ENCODE measurements at places on chromosomes 11 and 22.

- DNase-seq: no peak
These were observed 648.2 kb downstream of the FAM181B start for GRCh38 chr11:82085493-82085892.

- no peak for DNase-seq
These were observed 739.8 kb downstream of the OPCML start for GRCh38 chr11:132792341-132793140.

DNA sequence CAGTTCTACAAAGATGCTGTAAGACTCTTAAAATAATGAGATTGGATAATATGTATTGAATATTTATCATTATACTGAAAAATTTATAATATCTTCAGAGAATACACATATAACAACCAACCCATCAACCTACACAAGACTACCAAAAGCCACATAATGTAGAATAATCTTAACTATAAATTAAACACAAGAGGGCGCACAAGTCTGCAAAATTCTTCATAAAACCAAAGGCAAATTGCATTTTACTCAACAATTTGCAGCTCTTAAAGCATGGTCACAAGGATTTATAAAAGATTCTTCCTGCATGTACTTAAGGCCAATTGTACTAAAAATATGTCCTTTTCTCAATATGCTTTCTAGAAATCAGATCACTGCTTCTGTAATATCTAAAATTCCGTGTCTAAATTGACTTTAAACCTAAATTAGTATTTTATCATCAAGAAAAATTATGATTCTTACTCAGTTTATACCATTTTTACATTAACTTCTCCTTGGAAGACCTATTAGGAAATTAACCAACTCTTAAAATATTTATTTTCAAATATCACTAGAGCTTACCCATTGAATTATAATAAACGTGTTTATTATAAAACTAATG is 79.0 kb downstream of the TTC28 start:
- peak; percentile 71 for DNase-seq

DNA sequence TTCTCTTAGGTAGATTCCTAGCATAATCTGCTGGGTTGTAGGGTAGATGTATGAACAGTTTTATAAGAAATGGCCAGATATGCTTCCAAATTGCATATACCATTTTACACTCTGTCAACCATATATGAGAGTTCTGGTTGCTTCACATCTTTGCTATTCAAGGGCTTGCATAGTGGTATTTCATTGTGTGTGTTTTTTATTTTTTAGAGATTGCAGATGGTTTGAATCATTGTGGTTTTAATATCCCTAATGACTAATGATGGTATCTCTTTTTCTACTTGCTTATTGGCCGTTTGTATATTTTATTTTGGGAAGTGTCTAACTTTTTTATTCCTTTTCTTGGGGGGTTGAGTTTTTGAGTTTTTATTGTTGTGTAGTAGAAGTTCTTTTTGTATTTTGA is 26.9 kb downstream of the RNF214 start:
- no peak for DNase-seq

DNA sequence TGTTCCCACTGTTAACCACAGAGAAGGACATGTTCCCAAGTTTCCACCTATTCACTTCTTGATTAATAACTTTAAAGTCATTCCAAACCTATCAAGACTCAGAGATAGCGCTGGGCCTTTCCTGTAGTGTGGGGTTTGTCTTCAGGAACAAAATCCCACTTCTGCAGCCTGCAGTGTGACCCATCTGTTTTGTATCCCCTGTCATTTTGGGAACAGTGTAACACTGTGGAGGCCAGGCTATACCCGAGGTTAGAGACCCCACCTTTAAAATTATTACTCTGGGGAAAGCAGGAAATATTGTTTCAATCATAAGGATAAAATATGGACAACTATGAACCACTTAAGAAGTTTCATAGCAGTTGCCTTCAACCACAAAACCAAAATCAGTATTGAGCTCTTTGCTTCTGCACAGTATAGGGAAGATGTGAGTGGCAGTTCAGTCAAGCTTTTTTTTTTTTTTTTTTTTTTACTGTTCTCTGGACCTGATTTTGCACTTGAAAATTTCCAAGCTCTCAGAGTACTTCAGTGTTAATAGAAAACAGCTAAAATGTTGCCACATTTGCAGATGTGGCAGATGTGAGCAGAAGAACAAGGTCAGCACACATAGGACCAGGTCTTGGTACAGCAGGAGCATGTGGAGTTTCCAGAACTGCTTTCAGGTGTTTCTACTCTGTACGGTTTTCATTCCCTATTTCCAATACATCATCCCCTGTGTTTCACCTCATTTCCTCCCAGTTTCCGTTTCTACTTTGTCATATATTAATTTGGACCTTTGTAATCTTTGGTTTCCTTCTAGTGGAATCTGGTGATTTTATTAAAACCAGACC is 121.5 kb downstream of the MAML2 start:
- no peak for DNase-seq

GRCh38 chr11:456533-456932 is 6.5 kb downstream of the PTDSS2 start:
- no peak for DNase-seq

DNA sequence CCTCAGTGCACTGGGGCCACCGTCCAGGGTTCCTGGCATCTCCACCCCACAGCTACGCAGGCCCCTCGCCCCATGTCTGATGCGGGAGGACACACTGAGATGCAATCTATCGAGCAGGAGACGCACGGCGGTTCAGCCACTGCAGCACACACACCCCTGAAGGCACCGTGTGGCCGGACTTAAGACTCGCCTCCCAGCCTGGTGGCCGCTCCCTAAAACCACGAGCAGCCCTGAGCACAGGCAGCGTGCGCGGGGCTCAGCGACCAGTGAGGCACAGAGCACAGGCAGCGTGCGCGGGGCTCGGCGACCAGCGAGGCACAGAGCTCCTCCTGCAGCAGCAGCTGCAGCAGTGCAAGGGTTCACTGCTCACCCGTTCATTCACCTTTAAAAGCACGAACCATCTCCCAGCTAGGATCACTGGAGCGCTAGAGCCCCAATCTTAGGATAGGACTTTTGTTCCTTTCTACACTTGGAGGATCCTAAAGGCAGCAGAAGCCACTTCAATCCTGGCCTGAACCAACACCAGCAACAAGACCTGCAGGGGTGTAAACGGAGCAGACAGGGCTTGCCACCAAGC is 31.4 kb downstream of the TOLLIP start:
- no peak for DNase-seq

- DNase-seq: no peak
These were observed 192.4 kb upstream of the API5 start for GRCh38 chr11:43119275-43119970.

- peak; percentile 42 for DNase-seq
These were observed 100.1 kb downstream of the SLC1A2 start for GRCh38 chr11:35318977-35319925.

DNA sequence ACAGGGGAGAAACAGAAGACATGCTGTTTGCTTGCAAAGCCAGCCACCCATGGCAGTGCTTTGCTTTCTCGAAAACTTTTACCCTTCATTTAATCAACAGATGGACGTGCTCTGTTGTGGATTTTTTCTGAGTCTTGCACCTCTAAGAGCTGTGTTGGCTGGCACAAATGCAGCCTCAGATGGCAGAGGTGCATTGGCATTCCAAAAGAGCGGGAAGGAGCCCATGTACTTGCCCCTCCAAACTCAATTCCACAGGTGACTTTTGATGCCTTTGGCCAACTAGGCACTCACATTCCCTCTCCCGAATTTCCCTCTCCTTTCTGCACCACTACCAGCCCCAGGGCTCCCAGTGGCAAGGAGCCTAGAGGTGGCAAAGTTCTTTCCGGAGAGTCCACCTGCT is 1.2 kb downstream of the KIRREL3 start:
- no peak for DNase-seq

DNA sequence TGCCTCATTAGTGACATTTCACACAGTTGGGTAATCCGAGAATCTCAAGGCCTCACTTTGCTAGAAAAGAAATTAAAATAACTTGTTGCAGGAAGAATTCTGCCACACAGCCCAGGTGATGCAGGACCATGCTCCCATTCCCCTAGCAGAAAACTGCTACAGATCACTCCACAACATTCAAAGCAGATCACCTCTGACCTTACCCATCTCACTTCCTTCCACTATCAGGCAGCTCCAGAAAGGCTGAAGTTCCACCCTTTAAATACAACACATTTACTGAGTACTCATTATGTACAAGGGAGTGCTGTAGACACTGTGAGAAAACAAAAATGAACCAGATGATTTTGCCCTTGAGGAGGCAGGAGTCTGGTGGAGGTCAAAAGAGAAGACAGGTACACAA is 231.0 kb downstream of the TTC28 start:
- no peak for DNase-seq

- no peak for DNase-seq
These were observed 106.2 kb downstream of the PKNOX2 start for GRCh38 chr11:125270711-125271110.

DNA sequence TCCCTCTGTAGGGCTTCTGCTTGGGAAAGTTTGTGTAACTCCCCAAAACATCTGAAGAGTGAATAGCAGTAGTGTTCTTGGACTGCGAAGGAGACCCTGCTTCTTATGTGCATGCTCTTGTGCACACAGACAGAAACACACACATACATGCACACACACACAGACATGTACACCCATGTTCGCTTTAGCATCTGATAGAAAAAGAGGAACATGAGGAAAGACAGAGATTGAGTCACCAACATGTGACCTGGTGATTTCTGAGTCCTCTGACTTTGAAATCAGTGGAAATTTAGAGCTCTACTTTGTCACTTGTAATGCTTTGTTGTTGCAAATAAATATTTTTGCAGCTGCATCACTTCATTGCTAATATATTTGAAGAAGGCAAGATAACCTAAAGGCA is 23.8 kb downstream of the CD44 start:
- no peak for DNase-seq

GRCh38 chr11:47361419-47361818 is 8.9 kb upstream of the MYBPC3 start:
- DNase-seq: no peak

GRCh38 chr11:28592141-28592540 is 484.0 kb downstream of the METTL15 start:
- no peak for DNase-seq

- DNase-seq: no peak
These were observed 6.7 kb upstream of the CD6 start for GRCh38 chr11:60964801-60965200.

- DNase-seq: no peak
These were observed 12.4 kb upstream of the NAP1L4 start for GRCh38 chr11:3004481-3004880.

GRCh38 chr11:1205121-1205986 is 17.5 kb upstream of the MUC5B start:
- no peak for DNase-seq

- no peak for DNase-seq
These were observed 4.7 kb upstream of the SLC22A12 start for GRCh38 chr11:64586366-64586765.

DNA sequence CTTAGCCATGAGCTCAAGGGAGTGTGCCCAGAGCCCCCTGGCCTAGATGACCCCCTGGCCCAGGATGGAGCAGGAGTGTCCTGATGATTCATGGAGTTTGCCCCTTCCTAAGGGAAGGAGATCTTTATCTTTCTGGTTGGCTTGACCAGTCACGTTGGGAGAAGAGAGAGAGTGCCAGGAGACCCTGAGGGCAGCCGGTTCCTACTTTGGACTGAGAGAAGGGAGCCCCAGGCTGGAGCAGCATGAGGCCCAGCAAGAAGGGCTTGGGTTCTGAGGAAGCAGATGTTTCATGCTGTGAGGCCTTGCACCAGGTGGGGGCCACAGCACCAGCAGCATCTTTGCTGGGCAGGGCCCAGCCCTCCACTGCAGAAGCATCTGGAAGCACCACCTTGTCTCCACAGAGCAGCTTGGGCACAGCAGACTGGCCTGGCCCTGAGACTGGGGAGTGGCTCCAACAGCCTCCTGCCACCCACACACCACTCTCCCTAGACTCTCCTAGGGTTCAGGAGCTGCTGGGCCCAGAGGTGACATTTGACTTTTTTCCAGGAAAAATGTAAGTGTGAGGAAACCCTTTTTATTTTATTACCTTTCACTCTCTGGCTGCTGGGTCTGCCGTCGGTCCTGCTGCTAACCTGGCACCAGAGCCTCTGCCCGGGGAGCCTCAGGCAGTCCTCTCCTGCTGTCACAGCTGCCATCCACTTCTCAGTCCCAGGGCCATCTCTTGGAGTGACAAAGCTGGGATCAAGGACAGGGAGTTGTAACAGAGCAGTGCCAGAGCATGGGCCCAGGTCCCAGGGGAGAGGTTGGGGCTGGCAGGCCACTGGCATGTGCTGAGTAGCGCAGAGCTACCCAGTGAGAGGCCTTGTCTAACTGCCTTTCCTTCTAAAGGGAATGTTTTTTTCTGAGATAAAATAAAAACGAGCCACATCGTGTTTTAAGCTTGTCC is 14.3 kb downstream of the ADORA2A start:
- DNase-seq: no peak

DNA sequence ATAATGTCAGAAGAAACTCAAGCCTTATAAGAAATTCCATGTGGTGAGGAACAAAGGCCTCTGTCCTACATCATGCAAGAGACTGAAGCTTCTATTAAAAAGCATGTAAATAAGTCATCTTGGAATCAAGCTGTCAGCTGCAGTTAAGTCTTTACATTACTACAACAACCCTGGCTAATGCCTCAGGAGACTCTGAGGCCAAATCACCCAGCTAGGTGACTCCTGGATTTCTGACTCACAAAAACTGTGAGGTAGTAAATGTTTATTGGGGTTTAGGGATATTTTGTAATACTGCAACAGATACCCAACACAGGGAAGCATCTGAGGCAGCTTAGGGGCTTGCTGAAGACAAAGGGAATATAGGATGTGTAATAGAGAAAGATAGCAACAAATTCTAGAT is 89.6 kb downstream of the C11orf87 start:
- no peak for DNase-seq

- no peak for DNase-seq
These were observed 52.5 kb upstream of the SUSD2 start for GRCh38 chr22:24128631-24129262.

GRCh38 chr11:121716060-121716459 is 263.3 kb upstream of the SORL1-AS1 start:
- no peak for DNase-seq

GRCh38 chr11:19400296-19400695 is 159.6 kb upstream of the E2F8 start:
- no peak for DNase-seq

- no peak for DNase-seq
These were observed 2.6 kb downstream of the PATZ1 start for GRCh38 chr22:31343235-31344191.

DNA sequence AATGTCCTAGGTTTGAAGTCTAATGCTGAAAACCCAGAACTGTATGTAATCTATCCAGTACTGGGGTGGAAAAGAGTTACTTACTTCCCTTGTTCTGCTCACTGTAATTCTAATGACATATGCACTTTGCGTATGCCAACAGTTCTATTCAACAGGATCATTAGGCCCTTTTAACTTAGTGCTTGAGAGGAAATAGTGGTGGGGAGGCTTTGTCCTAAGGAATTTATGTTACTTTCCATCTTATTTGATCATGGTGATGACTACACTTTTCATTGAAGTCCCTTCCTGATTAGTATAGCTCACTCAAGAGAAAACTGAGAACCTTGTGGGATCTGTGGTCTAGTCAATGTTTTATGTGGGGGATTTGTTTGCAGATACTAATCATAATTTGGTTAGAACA is 348.2 kb downstream of the GUCY1A2 start:
- no peak for DNase-seq

- DNase-seq: no peak
These were observed 900.3 kb downstream of the OPCML start for GRCh38 chr11:132631989-132632388.
